ENCODE measurements at places on chromosomes 1 and 21.
A peak's percentile ranks its signal among the peaks of the same experiment; 100 is the strongest.

GRCh38 chr1:230572121-230573105 lies 69.9 kb upstream of the COG2 start:
- DNase-seq: no peak

DNA sequence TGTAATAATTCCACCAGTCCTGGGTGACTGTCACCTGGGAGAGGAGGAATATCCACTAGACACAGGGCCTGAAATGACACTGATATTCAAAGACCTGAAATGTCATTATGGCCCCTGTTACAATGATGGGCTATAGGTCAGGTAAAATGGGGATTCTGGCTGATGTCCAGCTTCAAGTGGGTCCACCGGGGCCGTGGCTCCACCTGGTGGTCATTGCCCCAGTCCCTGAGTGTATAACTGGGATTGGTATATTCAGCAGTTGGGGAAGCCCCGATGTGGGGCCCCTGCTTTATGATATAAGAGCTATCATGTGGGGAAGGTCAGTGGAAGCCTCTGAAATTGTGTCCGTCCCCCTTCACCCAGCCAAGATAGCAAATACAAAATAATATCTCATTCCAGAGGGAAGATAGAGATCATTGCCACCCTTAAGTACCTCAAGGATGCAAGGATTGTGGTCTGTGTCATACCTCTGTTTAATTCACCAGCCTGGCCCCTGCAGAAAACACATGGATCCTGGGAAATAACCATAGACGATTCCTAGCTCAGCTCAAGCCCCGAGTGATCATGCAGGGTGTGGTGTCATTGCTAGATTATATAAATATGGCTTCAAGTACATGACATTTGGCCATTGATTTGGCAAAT lies 19.4 kb downstream of the PLEKHO1 start:
- DNase-seq: no peak

DNA sequence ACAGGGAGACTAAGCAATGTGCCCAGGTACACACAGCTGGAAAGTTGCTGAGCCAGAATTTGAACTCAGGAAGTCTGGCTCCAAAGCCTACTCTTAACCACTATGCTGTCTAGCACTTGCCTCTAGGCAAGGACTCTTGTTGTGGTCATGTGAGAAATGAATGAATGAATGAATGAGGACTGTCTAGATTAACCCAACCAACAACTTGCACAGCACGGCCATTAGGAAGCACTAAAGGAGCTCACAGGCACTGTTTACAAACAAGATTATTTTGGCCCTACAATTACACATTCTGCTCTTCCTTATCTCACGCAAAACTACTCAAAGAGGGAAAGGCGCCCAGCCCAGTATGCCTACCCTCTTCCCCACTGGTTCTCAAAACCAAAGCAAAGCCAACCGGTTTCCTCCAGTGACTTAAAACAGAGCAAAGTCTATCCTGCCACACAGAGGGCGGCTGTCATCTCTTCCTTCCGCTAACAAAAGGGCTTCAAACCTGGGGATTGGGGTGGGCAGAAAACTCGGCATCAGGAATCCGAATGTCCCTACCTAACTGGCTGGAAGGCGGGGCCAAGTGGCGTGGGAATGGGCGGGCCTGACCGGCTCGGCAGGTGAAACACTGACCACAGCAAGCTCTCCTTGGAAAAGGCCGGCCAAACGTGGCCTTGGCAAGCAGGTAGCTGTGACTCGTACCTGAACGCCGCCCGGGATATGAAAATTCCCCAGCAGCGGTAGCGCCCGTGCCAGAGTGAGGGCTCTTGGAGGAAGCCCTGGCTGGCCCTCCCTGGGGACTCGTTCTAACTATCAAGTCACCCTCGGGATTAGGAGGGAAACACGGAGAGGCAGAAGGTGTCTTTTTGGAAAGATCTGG lies 948 bp downstream of the STK40 start:
- DNase-seq: no peak

GRCh38 chr1:244394826-244395765 lies 56.6 kb downstream of the ADSS2 start:
- DNase-seq: no peak

DNA sequence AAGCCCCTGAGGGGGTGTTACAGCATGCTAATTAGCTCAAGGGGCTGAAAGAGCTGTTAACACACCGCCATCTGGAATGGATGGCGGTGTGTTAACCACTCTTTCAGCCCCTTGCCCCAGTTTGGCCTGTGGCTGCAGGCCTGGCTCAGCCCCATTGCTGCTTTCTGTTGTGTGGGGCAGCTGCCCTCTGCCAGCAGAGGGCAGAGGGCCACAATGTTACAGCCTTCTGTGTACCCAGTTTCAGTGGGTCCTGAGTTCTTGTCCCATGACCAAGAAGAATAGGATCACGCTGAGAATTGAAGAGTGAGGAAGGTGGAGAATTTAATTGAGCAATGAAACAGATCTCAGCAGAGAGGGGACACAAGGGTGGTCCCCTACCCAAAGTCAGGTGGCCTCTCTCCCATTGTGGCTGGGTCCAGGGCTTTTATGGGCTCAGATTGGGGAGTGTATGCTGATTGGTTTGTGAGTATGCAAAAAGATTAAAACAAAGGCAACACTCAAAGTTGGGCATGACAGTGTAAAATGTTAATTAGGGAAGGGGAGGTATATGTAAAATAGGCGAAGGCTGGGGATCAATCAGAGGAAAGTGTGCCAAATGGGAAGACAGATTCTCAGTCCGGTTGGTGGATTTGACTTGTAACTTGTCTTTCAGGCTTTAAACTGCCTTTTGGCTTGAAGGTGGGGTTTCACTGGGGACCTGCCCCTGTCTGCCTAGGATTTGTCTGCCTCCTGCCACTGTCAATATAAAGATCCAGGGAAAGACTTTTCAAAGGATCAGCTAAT lies 142.2 kb downstream of the RABGAP1L start:
- no peak for DNase-seq

GRCh38 chr1:177170756-177171535 lies at the start of gene BRINP2:
TSS of gene BRINP2 (plus strand) at chr1:177170958. CDS start at chr1:177229877, 58,919 bp downstream.
- peak; percentile 30 for DNase-seq

GRCh38 chr1:154386643-154387352 lies 18.3 kb upstream of the IL6R start:
- DNase-seq: no peak

GRCh38 chr1:76782809-76783208 lies 84.5 kb upstream of the ST6GALNAC5 start:
- no peak for DNase-seq

DNA sequence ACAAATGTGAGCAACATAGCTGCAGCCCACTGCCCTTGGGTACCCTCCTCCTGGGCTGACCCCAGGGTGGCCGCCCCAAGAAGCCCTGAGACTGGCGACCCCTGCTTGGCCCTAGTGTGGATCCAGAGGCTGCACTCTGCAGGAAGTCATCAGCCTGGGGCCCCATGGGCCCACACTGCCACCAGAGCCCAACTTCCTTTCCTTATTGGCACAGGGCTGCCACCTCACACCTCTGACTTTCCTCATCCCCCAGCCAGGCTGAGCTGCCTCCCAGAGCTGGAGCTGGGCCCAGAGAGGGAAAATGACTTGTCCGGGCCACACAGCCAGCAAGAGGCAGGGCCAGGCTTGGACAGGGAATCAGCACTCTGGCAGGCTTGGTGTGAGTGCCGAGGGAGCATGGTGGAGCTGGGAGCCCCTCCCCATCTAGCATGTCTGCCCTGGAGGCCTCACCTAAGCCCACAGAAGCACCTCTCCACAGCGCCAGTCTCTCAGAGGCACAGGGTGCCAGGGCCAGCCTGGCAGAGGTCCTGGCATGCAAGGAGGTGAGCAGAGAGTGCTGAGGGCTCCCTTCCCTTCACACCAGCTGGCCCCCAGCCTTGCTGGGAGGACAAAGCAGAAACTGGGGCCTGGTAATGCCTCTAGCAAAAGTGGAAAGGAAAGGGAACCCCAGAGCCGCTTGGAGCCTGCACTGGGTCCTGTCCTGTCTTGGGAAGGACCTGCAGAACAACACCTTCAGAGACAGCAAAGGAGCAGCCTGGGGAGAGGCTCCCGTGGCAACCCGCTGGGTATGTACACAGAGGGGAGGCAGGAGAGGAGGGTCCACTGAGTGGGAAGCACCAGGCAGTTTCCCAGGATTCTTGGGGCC lies 3.2 kb downstream of the RAP1GAP start:
- DNase-seq: no peak

DNA sequence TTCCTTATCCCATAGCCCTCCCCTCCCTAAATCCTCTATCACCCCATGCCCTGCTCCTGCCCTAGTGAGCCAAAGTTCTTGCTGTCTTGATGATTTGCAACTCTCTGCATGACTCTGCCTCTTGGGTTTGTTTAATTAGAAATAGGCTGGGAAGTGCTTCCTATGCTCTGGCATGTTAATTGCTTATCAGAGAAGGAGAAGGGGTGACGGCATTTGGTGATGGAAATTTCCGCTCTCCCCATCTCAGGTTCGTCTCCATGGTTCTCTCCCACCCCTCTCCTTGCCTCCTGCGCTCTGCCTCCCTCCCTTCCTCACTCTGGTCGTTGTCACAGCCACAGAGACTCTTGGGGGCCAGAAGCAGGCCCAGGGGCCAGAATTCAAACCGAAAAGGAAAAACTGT lies 68.9 kb downstream of the LRRN2 start:
- DNase-seq: no peak

DNA sequence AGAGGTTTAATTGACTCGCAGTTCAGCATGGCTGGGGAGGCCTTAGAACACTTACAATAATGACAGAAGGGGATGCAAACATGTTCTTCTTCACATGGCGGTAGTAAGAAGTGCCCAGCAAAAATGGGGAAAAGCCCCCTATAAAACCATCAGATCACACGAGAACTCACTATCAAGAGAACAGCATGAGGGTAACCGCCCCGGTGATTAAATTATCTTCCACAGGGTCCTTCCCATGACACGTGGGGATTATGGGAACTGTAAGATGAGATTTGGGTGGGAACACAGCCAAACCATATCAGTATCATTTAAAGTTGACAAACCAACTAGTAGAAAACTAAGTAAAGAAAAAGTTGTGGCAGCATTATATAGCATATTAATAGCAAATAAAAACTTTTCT lies 71.3 kb upstream of the DNAJC6 start:
- no peak for DNase-seq

- DNase-seq: peak; percentile 54
Observed at GRCh38 chr1:154972517-154973343, 1.8 kb upstream of the CKS1B start.

DNA sequence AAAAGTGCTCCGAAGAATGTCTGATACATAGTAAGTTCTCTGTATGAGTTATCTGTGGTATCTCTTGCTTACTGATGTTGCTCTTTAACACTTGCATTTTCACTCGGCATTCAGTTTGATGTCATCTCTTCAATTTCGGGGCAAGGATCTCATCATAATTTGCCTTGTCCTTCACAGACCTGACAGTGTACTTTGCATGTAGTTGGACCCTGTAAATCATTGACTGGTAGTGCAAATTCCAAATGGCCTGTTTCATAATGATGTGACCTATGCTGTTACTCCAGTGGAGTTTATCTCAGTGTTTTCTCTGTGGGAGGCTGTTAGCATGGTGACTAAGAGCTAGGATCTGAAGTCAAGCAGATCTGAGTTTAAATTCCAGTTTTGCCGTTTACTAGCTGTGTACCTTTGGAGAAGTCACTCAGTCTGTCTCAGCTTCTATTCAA lies 34.2 kb upstream of the ABCD3 start:
- DNase-seq: no peak

- DNase-seq: no peak
Observed at GRCh38 chr1:95806171-95806570, 572.2 kb downstream of the RWDD3 start.

DNA sequence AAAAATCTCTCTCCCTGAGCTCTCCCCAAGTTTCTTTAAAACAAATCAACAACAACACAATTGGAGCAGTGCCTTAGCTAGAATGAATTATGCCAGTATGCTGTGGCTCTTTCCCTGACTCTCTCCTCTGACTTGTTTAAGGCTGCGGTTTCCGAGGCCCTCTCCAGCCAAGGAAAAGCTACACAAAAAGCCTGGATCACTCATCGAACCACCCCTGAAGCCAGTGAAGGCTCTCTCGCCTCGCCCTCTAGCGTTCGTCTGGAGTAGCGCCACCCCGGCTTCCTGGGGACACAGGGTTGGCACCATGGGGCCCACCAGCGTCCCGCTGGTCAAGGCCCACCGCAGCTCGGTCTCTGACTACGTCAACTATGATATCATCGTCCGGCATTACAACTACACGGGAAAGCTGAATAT lies 1.9 kb downstream of the S1PR1 start:
- DNase-seq: peak; percentile 74

DNA sequence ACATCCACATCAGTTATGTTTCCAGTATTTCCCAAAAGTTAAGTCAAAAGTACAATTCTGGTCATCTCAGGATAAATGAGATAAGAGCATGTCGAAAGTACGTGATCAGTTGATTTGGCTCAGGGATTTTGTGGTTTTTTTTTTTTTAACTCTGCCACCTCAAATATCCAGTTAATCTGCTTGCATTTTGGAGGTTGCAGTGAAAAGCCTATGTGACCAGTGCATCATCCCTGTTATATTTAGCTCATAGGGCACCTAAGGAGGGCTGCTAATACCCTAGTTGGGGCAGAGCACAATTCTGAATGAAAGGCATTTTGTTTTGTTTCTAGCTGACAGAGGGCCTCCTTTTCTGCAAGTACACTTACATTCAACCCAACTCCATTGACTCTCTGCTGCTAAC lies 31.7 kb upstream of the RGS16 start:
- DNase-seq: no peak

DNA sequence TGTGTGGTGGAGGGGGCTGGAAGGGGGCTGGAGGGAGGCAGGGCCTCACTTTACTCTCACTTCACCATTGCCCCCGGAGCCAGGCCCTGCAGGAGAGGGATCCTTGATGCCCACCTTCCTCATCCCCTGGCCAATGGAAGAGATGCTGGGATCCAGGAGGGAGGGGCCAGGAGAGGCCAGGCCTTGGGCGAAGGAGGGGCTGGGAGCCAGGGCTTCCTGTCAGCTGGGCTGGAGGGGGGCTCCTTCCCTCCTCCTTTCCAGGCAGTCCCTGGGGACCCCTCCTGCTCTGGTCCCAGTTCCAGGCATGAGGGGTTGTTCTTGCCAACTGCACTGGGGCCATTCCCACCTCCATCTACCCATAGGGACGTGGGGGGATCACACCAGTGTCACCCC lies 5.7 kb downstream of the AHDC1 start:
- peak; percentile 76 for DNase-seq

GRCh38 chr1:111633736-111634247 lies 14.2 kb downstream of the RAP1A start:
- no peak for DNase-seq

GRCh38 chr1:194102607-194103006 lies 916.2 kb upstream of the B3GALT2 start:
- DNase-seq: no peak

DNA sequence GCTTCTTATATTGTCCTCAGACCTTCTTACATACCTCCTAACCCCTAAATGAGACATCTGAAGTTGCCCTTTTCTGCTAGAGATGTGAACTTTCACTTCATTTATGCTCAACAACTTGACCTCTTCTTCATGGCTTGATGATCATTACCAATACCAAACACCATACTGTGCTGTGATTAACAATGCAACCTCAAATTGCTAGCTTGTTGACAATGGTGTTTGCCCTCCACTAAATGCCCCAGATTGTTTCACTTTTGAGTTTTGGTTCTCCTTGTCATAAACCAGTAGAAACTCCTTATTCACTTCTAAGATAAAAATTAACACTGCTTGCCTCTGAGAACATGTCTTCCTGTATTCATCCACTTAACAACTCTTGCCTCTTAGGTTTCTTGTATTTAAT lies 5.6 kb downstream of the JAK1 start:
- no peak for DNase-seq

Measured in hindlimb muscle (tissue), 1 donor.